ENCODE measurements at places on chromosomes 6 and 20.
A peak's percentile ranks its signal among the peaks of the same experiment; 100 is the strongest.

GRCh38 chr20:64080813-64081623, 1.1 kb downstream of the OPRL1 start:
- DNase-seq: no peak

- DNase-seq: no peak
Observed at GRCh38 chr6:120290964-120291363, 941.4 kb upstream of the MAN1A1 start.

GRCh38 chr6:16038938-16039337, 89.9 kb upstream of the MYLIP start:
- DNase-seq: no peak

DNA sequence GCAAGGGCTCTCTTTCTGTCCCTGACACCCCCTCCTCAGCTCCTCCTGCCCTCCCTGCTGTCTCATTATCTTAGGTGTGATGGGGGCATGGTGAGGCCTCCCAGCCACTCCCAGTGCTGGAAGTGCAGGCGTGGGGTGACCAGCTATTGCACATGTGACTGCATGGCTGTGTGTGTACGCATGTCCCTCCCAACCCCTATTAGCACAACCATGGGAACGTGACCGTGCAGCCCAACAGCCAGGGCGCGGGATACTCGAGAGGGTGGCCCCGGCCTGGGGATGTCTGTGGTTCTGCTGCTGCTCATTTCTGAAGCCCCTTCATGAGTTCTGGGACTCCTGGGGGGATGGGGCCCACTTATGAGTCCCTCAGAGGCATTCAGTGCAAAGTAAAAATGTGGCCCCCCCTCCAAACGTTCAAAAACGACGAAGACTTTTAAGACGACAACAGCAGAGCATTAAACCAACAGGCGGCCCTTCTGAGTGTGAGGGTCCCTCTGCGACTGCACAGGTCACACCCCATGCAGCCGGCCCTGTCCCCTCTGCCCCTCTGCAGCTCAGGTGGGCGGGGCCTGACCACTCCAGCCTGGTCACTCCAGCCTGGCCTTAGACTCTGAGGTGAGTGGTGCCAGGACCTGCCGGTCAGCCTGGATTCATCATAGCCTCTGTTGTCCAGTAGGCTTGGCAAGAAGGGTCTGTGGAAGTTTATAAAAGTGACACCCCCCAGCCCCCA, 51.1 kb downstream of the RBM38 start:
- no peak for DNase-seq

- peak; percentile 72 for DNase-seq
Observed at GRCh38 chr20:8796088-8796660, 272.7 kb upstream of the PLCB4 start.
